ENCODE measurements at places on chromosomes 12 and 14.

- DNase-seq = no peak
Observed at GRCh38 chr12:6833189-6833890, 5.1 kb downstream of the P3H3 start.

DNA sequence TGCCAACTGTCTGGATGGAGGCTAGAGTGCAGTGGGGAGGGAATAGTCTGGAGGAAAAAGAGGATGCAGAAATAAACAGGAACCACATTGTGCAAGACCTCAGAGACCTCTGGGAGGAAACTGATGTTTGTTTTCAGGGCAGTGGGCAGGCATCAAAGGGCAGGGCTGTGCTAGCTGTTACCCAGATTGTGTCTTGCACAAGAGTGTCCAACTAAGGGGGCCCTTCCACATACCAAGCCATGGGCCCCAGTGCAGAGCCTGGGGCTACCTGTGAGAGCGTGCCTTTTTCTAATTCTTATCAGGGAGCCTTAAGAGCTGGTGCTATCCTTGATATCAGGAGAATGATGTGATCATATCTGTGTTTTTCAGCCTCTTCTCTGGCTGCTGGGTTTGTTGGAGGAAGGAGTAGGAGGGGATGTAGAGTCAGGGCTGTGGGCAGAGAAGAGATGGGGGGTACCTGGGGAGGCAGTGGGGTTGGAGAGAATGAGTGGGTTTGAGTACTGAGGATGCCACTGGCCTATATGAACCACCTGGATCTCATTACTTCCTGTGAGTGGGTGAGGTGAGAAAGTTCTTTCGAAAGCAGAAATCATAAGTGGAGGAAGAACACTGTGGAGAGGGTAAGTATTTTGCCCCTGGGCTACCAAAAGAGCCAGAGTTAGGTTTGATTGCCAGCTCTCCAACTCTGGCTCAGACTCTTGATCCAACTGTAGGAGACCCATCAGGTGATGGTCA lies 259.2 kb upstream of the CRY1 start:
- peak; percentile 78 for DNase-seq

- DNase-seq = no peak
Observed at GRCh38 chr12:78933014-78933413, 68.4 kb downstream of the SYT1 start.

DNA sequence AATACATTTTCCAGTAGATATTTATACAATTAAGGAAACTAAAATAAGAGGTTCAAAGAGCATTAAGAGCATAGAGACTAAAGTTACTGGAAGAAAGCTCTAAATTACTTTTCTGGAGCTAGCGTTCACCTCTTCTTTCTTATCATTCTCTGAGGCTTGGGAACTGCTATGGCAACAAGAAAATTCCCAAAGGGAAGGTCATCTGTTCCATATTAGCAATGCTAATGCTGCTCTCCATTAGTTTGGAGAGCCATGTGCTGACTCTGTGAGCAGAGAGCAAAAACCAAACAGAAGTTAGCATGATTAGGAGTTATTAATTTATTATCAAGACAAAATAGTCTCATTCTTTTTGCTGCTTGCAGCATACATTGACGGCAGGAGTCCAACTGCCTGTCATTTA lies 143.1 kb upstream of the SLC16A7 start:
- DNase-seq = no peak

GRCh38 chr14:74571901-74572725 lies 39.9 kb downstream of the LTBP2 start:
- peak; percentile 40 for DNase-seq

GRCh38 chr14:103742499-103743255 lies 27.1 kb downstream of the ZFYVE21 start:
- DNase-seq = no peak

DNA sequence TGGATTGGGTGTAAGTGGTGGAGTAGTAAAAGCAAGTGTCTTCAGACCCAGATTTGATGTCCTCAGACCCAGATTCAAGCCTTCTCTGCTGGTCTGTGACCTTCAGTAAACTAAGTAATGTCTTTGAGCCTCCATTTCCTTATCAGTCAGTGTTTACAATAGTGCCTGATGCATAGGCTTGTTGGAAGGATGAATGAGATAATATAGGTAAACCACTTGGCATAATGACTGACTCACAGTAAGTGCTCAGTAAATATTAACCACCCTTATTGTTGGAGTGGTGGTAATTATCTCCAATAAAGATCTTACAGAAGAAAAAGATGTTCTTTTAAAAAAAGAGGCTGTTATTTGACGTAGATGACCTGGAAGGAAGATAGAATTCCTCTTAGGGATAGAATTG lies 86.2 kb downstream of the IGF1 start:
- DNase-seq = no peak

DNA sequence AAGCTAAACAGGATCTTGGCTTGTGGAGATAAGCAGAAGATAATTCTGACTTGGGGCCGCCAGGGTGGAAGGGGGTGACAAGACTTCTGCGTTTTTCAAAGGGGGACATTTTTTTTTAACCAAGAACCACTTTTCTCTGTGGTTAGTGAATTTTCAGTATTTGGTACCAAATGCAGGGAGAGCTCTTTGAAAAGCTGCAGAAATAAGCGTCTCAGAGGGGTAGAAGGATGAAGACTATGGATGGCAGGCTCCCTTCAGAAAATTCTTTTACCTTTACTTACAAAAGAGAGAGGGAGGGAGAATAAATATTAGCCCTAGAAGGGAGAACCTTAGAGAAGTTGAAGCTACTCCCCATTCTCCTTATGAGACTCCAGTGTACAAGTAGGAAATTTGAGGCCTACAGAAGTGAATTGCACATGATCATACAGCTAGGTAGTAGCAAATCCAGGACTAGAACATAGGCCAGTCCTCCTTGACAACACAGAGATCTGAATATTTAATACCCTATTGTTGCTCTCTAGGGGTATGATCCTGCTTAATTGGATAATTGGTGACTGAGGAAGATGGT lies 840 bp downstream of the MRPL52 start:
- DNase-seq = no peak

DNA sequence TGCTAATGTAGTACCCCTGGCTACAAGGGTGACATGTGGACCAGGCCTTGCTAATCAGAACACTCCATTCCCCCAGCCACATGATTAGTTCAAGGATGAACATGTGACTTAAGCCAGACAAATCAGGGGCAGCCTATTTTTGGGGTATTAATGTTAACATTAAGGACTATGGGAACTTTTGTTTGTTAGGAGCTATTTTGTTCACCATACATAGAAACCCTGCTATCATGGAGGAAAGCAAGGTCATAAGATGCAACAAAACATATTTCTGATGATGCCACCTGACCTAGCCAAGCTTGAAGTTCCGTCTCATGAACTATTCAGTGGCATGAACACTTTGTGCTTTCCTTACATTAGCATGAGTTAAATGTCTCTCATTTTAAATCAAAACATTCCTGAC lies 90.8 kb upstream of the PELI2 start:
- no peak for DNase-seq

DNA sequence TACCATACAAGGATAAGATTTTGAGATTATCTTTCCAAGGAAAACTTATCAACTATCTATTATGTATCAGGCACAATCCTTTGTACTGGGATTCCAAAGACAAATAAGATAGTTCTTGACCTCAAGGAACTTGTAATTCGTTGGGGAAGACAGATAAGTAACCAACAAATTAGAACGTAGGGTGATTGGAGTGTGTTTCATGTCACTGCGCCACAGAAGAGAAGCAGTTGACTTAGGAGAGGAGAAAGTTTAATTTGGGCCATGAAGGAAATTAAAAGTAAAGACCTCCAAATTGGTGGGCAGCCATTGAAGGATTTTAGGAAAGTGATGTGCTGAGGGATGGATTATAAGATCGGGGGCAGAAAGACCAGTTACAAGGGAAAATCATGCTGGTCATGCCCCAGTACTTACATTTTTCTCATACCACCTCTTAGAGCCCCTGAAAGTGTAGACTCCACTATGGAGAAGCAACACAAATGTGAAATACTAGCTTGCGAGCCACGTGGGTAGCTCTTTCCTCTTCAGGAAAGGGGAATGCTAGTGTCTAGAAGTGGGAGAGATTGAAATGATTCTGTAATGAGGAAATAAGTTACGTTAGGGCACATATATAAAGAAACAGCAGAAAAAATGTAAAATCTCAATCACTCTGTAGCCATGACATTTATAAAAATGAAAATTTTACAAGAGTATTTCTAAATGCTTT lies 148.7 kb downstream of the ETV6 start:
- no peak for DNase-seq

DNA sequence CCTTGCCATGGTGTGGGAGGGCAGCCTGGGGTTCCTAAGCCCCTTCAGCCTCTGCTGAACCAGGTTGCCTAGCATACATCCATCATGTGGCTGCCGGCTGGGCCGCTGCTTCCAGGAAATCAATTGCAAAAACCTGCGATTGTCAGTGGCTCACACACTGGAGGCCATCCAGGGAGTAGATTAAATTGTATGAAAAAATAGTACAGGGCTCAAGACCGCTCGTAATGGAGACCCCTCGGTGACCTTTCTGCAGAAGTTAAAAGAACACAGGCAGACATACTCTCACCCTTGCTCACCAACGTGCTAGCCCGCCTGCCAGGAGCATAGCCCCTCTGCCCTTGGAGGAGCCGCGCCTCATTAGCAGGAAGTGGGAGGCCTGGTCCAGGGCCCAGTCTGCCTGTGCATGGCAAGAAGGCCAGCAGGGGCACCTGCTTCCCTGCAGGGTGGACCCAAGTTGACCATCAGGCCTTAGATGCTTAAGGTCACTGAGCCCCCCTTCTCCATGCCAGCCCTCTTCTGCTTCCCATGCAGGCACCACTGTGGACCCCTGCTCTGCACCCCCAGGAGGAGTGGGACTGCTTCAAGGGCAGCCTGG lies 31.4 kb upstream of the CIPC start:
- DNase-seq = no peak

DNA sequence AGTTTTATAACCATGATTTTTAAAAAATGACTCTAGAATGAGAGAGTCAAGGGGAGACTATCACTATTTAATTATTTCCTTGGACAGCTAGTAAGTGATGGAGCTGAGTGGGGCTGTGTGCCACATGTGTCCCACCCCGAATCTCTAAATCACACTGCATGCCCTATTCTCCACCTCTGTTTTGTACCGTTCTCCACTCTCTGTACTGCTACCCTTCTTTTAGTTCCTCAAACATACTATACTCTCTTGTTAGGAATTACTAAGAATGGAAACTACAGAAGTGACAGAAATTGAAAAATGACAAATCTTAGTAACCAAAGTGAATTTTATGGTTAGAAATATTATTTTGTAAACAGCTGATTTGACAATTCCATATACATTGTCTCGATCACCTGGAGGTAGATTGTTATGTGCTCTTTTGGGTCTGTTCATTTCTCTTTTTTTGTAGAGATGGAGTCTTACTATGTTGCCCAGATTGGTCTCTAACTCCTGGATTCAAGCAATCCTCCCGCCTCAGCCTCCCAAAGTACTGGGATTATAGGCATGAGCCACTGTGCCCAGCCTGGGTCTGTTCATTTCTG lies 35.9 kb downstream of the SLC11A2 start:
- DNase-seq = no peak

- DNase-seq = no peak
Observed at GRCh38 chr14:103164779-103165178, 41.5 kb downstream of the TNFAIP2 start.

- DNase-seq = no peak
Observed at GRCh38 chr12:119011231-119011630, 29.9 kb downstream of the SRRM4 start.

- DNase-seq = no peak
Observed at GRCh38 chr14:74492776-74493342, at the start of gene NPC2. Gene NPC2 (minus strand): TSS chr14:74493305. CDS start chr14:74493274, 31 bp downstream.

DNA sequence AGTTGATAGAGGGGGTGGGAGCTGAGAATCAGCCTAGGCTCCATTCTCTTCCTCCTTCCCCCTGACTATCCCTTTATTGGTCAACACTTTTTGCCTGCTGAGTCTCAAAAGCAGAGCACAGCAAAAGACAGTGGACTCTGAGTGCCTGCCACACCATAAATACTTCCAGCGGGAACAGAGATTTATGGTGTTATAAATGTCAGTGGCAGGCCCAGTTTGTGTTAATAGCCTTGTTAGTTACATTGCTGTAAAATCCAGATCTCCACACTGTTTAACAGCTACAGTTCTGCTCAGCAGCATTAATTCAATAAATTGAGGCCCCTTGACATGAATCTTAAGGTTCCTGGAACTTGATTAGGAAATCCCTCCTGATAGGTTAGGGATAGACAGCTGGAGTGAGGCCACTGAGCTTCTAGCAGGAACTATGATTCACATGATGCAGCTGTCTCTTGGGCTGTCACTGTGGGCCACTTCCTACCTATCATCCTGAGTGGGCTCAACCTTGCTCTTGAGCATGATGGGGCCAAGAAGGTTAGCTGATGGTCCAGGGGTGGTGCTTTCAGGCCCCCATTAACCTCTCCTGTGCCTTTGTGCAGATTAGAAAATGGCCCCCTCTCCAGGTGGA lies 295.2 kb upstream of the SRRM4 start:
- DNase-seq = no peak

DNA sequence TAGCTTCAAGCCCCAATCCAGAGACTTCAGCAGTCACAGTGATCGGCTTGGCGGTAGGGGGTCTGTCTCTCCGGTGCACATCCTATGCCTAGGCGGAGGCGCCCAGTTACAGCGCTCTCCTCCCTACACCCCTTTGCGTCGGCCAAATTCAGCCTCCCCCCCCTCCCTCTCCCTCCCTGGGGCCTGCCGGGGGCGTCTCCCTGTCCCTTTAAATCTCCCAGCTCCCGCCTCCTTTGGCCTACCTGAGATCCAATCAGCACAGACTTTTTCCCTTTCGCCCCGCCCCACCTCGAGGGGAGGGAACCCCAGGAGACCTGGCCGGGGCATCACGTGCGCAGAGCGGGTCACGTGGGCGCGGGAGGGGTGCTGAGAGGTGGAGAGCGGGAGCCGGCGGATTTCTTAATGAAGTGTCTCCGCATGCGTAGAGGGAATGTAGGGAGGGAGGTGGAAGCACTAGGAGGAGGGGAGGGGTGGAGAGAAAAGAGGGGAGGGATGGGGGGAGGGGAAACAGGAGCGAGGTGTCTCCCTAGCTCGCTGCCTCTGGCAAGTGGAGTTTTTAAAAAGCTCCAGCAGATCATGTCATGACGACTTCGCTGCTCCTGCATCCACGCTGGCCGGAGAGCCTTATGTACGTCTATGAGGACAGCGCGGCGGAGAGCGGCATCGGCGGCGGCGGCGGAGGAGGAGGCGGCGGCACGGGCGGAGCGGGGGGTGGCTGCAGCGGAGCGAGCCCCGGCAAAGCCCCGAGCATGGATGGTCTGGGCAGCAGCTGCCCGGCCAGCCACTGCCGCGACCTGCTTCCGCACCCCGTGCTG lies at the start of gene HOXC13:
Gene HOXC13 (plus strand): TSS at position 506 of the 815 bp plus-strand sequence. CDS start 76 bp downstream, at position 582.
- peak; percentile 54 for DNase-seq

- peak; percentile 69 for DNase-seq
Observed at GRCh38 chr14:99182548-99183250, 89.3 kb downstream of the BCL11B start.

DNA sequence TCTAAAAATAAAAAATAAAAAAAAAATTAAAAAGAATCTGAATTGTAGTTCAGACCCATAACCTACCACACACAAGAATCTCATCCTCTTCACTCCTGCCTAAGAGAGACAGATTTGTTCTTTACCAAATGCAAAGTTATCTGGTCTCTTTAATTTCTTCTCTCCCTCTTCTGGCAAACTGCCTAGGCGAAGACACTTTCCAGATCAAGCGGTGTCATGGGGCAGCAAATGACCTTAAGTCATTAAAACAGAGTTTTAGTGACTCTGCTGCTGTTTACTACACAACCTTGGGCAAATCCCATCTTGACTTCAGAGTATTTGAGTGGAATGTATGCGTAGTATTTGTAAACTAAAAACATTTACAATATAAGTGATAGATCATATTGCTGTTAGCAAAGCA lies 60.9 kb upstream of the NID2 start:
- no peak for DNase-seq
